Right forelimb (tissue), 1 donor: ENCODE measurements at places on chromosomes 2 and 18.

DNA sequence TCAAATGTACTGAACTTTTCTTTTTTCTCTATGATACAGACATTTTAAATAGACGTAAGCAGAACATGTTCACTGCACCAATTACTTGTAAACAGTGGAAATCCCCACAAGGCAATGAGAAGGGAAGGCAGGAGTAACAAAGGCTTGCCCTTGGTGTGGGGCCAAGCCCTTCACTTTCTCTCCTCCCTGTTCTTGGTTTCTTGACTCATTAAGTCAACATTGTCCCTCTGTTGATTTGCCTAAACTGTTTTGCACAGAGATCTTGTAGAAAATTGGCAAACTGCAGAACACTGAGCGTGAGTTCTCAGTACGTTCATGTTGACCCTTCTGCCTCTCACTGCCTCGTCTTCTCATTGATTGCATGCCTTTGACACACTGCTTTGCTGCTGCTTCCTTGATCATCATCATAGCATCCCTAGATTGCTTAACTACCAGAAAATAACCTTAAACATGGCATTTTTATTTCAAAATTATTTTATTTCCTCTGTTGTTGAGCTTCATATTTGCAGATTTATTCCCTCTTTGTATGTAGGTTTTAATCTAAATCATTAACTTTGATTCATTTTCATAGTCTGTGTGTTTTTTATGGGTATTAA, 257.7 kb downstream of the PTGR3 start:
- DNase-seq, result no peak

GRCh38 chr18:76131738-76132137, 363.3 kb downstream of the ZNF516 start:
- DNase-seq, result no peak

DNA sequence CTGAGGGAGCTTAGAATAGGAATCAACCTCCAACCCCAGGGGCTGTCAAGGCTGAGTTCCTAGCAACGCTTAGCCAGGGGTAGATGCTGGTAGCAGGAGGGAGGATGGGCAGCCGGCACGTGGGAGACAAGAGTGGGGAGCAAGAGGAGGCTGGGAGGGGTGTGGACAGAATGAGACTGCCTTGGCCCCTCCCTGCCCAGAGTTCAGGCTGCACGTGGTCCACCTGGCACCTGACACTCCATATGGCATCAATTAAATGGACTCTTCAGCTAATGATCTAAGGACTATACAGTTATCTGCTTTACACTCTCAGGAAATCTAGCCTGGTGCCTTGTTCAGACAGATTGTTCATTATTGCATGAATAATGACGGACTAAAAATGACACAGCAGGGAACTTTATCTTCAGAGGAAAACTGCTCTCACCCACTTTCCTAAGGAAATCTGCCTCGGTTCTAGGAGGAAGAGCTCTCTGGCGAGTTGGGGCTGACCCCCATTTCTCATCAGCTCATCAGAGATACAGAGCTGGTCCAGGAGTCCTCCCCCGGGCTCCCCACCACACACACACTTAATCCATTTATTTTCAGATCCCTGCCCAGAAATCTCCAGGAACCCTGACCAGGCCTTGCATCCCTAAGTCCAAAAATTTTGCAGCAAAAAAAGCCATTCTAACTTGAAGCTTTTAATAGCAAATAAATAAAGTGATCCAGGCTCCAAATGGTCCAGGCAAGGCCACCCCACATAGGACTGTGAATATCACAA, 102.1 kb upstream of the CDC42EP3 start:
- no peak for DNase-seq

DNA sequence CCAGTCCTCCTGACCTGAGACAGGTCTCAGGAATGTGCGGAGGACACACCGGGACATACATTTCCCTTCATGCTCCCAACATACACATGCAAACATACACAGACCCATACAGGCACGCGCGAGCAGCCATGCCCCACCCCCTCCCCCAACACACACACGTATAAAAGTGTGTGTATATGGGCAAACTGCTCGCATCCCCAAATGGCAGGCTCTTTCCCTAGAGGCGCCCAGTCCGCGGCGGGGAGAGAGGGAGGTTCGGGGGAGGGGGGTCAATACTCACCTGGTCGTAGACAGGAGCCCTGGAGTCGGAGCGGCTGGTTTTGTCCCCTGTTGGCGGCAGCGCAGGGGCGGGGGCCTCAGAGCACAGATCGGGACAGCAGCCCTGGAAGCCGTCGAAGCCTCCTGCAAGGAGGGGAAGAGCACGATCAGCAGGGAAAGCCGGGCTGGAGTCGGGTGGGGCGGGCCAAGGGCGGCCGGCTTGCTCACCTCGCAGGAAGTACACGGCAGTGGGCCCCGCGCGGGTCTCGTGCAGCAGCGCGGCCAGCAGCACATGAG, 682 bp downstream of the DUSP2 start:
- peak; percentile 68 for DNase-seq

- DNase-seq, result no peak
Observed at GRCh38 chr18:7191736-7192135, 39.2 kb upstream of the LRRC30 start.

DNA sequence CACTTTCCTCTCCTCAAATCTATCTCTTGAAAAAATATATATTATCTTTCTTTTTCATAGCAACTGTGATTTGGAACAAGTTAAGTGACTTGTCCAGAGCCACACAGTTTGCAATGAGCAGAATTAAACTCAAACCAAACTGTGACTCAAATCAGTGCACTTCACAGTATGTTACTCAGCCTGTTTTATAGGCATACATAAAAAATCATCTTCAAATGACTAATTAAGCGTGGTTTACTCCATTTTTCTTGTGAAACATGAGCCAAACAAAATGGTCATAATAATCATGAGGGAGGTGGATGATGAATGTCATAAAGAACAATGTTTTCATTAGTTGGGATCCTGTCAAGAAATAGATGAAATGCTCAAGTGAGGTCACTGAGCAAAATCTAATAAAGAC, 6.1 kb upstream of the CCDC178 start:
- DNase-seq, result no peak

GRCh38 chr18:54983041-54983686, 23.9 kb upstream of the CCDC68 start:
- DNase-seq, result no peak

DNA sequence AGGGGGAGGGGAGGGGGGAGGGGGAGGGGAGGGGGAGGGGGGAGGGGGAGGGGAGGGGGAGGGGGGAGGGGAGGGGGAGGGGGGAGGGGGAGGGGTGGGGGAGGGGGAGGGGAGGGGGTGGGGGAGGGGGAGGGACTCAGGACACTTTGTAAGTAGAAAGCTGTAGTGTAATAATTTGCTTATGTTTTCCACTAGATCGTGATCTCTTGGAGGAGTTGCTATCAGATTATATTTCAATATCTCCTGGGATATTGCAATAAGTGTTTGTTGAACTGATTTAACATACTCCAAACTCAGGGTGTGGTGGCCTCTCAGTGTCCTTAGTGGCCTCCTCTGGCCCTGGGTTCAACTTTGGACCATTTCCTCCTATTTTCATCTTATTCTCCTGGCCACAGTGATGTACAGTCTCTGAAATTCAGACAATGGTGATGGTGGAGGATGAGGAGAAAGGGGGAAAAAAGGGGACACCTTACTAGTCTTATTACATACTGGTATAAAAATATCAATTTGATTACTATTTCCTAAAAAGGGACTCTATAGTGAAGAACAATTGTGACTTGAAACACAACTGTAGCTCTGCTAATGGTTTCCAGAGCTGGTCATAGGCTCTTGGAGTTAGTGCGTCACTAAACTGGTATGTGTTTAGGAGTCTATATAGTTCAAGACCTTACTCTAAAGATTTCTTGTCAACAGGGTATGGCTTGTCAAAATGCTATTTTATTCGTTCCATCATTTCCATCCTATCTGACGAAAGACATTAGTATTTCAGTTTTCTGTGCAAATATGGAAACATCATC, 89.6 kb downstream of the DDX1 start:
- DNase-seq, result no peak

DNA sequence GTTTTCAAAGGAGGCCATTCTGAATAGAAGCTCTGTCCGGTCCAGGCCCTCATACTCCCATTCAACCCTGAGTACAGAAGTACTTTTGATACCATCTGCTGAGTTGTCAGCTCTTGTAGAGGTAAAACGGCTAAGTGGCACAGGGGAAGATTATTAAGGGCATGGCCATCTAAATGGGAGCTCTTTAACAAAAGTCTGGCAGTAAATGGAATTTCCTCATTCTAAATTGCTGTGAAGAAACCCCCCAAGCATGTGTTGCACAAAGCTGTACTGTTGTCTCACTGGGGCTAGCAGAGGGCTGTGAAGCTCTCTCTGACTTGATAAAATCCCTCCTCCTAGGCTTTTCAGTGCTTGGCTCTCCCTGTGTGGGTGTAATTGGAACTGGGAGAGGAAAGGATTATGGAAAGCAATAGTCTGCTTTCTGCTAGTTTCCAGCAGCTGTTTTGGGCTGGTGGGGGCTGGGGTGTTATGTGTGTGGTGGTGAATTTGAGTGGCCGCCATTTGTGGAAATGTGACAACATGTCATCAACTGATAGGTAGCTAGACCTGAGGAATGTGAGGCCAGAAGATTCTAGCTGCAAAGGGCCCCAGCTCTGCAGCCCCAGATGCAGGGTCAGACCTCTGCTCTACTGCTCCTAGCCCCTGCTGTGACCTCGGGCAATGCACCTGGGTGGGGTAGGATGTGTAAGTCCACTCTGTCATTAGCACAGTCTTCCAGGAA, 65.1 kb downstream of the MAP4K4 start:
- no peak for DNase-seq
